ENCODE measurements at places on chromosomes 3 and 15. TPM values are rescaled to one million over a fixed set of nuclear protein-coding genes. Genes with fewer than 3 reads are reported as not detected.

Gene CFAP100
- total RNA-seq = not detected

DNA sequence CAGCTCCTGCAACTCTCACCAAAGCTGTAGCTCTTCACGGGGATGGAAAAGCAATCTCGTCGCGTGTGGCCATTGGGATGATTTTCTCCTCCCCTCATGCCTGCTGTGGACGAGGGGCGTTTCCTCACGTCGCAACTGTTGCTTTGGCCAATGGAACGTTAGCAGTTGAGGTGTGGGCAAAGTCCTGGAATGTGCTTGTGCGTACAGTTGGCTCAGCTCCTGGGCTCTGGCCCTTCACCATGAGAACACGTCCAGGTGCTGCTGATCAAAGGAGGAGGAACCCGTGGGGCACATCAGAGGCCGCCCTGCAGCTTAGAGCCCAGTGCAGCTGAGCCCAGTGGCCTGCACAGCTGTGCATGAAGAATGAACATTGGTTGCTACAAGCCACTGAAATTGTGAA, 186.1 kb downstream of the TJP1 start:
- no peaks in the 10 kb centered on the region for H3K4me1 ChIP-seq
- H3K4me3 ChIP-seq = no peak overlapping the region
- DNase-seq = no peak
- H3K36me3 ChIP-seq = no peaks in the 10 kb centered on the region

DNA sequence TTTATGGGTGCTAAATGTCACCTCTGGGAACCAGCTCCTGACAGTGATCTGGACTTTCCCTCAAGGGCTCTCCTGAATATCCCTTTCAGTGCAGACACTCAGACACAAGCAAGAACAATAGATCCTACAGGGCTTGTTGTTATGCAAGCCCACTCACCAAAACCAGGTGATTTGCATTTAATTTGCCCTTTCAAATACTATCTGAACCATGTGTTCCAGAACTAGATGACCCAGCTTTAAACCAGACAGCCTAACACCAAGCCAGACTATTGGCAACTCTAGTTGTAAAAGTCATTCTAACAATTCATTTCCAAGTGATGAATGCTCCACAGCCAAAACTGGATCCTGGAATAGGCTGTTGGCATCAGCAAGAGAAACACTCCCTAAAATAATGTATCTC, 5.6 kb upstream of the ATP8B4 start:
- H3K4me3 ChIP-seq = no peak overlapping the region
- H3K27ac ChIP-seq = no peak overlapping the region
- no peak for DNase-seq

DNA sequence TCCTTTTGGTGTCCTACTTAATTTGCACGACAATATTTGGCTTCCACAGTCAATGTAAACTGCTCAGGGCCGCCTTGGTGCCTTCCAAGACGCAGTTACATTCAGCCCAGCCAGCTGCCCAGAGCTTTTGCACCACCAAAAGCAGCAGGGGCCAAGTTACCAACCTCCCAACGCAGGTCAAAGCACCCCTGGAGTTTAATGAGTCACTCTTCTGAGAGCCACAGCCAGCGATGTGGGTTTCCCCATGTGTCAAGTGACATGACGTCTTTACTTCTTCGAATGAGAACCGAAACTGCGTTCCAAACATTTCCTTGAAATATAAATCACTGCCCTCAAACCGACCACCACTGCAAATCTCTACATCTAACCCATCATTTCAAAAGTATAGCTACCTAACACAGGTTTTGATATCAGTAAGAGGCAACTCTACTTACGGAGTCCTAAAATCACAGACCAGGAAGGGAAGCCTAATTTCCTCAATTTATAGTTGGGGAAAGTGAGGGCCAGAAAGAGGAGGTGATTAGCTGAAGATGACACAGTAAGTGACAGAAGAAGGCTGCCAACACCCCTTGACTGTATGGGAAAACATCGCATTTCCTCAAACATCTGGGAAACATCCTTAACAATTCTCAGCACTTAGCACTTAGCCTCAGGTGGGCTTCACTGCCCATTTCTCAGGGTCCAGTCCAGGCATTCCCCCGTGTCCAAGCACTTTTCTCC, 24.5 kb downstream of the MB21D2 start:
- no peaks in the 10 kb centered on the region for H3K36me3 ChIP-seq
- peaks cover 47% of the 10 kb centered on the region for H3K4me1 ChIP-seq
- peak overlapping the region; percentile 92 for H3K27ac ChIP-seq
- H3K27me3 ChIP-seq = no peaks in the 10 kb centered on the region
